ENCODE measurements at places on chromosomes 2 and 18.

DNA sequence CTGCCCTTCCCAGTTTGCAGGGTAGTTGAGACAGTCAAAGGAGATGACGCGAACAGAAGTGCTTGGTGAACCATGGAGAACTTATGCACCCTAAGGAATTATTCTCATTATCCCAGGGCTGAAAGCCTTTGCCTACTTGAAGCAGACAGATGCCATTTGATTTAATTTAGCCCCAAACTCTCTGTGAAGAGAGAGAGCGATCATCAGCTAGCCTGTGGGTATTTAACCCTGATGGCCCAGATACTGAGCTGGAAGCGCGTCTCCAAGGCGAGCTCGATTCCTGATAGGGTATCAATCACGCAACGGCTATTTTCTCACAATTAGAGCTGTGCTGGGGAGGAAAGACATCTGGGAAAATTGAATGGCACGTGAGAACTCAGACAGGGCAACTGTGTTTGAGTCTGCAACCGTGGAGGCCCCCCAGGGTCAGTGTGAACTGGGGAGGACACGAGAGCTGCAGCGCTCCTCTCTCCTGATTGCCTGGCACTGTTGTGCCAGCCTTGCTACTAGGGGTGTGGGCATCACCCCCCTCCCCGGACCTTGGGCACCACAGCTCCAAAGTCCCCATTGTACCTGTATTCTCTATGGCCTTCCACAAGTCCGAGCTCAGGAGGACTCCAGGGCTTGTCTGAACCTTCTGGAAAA, 73.2 kb downstream of the CAPN13 start:
- DNase-seq: no peak

DNA sequence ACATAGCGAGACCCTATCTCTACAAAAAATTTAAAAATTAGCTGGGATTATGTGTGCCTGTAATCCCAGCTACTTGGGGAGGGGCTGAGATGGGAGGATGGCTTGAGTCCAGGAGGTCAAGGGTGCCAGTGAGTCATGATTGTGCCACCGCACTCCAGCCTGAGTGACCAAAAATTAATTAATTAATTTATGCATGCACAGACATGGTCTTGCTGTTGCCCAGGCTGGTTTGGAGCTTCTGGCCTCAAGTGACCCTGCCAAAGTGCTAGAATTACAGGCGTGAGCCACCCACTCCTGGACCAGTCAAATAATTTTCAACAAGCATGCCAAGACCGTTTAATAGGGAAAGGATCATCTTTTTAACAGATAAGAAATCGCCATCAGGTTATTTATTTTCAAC, 57.7 kb upstream of the TFCP2L1 start:
- DNase-seq: no peak

DNA sequence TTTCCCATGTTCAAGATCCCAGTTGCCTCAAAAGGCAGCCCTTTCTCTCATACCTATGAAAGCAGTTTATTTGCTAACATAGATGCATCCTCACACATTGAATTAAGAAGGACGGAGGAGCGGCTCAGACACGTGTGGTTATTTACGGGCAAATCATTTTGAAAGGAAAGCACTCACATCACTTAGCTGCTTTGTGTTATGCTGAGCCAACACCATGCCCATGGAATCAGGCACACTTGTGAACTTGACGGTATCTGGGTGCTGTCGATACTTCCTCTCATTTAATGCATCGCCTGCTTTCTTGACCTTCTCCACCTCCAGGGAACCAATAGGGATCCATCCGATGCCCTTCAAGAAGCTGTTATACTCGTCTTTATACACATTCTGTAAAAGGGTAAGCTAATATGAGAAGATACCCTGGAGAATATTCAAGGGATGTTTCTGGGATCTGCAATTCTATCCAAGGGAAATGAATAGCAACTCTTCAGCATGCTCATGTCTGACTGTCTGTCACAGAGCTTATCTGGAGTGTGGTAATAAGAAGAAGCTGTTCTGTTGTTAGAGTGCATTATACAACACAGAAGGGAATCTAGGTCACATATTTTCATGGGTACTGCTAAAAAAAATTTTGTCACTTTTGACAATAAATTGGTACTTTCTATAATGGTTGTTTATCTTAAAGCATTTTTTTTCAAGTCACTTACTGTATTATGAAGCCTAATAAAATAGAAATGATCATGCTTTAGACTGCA, 63.3 kb downstream of the NEB start:
- no peak for DNase-seq

DNA sequence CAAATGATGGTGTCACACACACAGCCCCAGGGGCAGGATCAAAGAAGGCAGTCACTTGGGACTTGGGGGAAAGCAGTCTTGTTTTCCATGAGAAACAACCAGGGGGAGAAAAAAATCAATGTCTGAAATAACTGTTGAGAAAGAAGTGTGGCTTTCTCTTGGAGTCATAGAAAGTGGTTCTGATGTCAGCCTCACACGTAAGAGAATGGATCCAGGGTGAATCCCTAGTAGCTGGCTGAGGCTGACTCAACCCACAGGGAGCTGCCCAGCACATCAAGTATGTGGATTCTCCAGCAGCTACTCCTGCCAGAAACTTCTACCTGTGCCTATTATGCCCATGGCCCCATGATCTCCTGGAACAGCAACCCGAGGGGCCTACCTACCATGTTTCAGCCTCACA, 33.6 kb upstream of the ZBTB7C start:
- no peak for DNase-seq
